ENCODE measurements at places on chromosomes 7 and 10. TPM values are rescaled to one million over a fixed set of nuclear protein-coding genes. Genes with fewer than 3 reads are reported as not detected.

The SAMD9L gene
- 5.5 TPM for total RNA-seq

The CAMK2B gene
- 0.11 TPM for total RNA-seq

The NACAD gene
- 0.41 TPM for total RNA-seq

The TMEM72 gene
- total RNA-seq = 0.08 TPM

The LBX1 gene
- not detected for total RNA-seq

The CHRM2 gene
- 0.03 TPM for total RNA-seq

The LRRN3 gene
- total RNA-seq = not detected

The LMOD2 gene
- not detected for total RNA-seq

The TDRD1 gene
- total RNA-seq = not detected

The HTR5A gene
- total RNA-seq = not detected

The TAS2R4 gene
- 0.05 TPM for total RNA-seq

The CUZD1 gene
- total RNA-seq = 0.72 TPM

The SAP25 gene
- not detected for total RNA-seq

The LEP gene
- not detected for total RNA-seq

The ATG9B gene
- not detected for total RNA-seq

The SORBS1 gene
- 3.1 TPM for total RNA-seq

The GPR15LG gene
- not detected for total RNA-seq

The HGF gene
- not detected for total RNA-seq

The ADRB1 gene
- 1.1 TPM for total RNA-seq

The BICC1 gene
- 2.9 TPM for total RNA-seq

The PDZD7 gene
- 7.0 TPM for total RNA-seq

The TEX47 gene
- total RNA-seq = not detected

The DOCK1 gene
- total RNA-seq = 40.7 TPM

The TRIM50 gene
- not detected for total RNA-seq

The GPR146 gene
- 1.8 TPM for total RNA-seq

The CHN2 gene
- 0.79 TPM for total RNA-seq

The UTF1 gene
- not detected for total RNA-seq

The OR2A5 gene
- not detected for total RNA-seq
